ENCODE measurements at places on chromosomes 4 and X.

GRCh38 chr4:142293536-142293935 is 552.6 kb downstream of the INPP4B start:
- DNase-seq: no peak

- no peak for DNase-seq
Measured at GRCh38 chrX:44765556-44765955, 78.3 kb upstream of the DUSP21 start.

GRCh38 chrX:135273162-135273561 is 21.3 kb downstream of the ETDA start:
- DNase-seq: no peak

DNA sequence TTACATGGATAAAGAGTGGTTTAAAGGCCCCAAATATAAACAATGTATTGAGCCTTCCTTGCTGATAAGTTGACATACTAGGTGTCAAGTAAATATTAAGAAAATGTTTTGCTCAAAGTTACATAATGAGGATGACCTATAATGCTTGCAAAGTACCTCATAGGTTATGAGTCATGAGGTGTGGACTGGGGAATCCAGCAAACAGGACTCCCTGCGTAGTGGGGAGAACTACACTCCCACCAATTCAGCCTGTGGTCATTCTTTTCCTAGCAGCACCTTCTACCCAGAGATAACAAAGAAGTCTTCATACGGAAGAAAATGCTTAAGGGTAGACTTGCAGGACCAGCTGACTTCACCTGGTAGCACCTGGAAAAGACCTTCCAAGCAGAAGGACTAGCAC is 418.9 kb upstream of the CPEB2 start:
- DNase-seq: no peak

- no peak for DNase-seq
Measured at GRCh38 chr4:6324999-6325787, 55.5 kb downstream of the WFS1 start.
